ENCODE measurements at places on chromosomes 3 and 15.

- DNase-seq = no peak
Observed at GRCh38 chr3:22159004-22159695, 408.1 kb upstream of the ZNF385D start.

DNA sequence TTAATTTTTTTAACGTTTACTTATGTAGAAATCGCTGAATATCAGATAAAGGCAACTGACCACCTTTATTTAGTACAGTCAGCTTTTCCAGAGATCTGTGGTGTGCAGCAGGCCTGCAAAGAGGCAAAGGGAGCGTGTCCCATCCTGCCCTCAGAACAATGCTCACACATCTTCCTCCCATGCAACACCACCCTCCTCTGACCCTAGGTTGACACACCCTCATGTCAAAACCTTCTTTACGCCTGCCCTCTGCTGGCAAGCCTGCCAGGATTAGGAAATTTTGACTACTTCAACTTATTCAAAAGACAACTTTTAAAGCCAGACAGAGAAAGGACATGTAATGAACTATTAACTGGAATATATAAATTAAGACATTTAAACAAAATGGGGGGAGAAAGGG, 513.7 kb downstream of the FOXP1 start:
- peak; percentile 52 for DNase-seq

DNA sequence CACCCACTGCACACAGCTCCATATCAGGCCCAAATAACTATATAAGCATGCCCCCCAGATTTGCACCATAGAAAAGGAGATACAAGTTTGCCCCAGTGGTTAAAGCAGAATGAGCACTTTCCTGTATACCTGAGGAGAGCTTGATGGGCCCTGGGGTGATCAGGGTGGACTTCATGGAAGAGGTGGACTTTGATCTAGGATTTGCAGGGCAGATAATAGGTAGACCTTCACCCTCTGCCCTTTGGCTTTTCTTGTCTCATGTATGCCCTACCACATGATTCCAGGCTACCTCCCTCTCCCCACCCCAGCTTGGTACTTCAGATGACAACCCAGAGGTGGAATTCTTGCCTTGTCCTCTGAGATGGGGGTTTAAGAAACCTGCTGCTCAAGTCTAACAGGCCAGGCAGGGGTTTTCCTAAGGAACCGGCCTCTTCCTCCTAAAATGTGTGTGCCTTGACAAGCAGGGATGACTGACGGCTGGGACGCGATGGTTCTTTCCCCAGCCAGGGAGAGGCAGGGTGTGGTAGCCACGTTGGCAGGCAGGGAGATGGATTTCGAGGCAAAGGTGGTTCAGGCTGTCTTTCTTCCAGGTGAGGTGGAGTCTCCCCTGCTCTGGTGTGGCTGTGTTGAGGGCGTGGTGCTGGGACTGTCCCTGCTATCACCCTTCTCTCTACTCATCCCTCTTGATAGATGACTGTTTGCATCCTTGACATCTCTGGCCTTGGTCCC, 6.6 kb upstream of the RHCG start:
- no peak for DNase-seq

DNA sequence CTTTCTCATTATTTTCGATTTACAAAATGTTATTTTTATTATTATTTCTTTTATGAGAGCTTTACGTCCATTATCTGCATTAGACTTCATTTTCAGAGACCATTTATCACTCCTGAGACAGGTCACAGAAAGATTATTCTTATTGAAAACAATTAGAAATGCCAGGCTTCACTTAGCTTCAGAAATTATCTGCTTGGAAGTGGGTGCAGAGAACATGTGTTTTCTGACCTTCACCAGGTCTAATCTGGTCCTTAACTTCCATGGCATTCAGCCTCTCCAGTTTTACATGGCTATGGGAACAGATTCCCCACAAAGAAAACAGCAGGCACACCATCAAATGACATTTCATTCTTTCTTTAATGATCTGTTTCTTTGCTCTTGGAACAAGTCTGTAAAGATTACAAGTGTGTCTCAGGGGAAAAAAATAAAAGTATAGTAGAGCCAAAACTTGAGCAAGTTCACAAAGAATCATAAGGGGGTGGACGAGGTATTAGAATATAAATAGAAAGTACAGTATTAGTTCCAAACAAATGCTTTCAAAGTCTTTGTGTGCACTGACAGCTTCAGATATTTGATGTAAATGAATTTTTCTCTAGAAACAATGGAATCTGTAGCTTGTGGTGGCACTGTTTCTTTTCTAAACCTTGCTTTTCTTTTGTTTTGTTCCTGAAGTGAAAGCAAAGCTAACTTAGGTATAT, 294.2 kb upstream of the MEIS2 start:
- DNase-seq = no peak

DNA sequence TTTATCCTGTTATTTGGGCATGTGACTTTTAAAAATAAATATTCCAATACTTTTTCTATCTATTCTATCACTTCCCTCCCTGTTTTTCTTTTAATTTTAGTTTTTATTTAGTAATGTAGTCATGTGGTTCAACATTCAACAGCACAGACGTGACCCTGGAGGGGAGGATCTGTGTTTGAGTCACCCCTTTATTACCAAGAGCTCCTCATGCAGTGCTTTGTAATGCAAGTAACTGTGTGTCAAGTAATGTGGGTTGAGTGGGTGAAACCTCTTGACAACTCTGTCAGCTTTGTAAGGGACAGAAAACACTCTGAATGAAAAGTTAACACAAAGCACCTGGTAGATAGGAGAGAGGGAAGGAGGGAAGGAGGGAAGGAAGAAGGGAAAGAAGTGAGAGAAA, 89.7 kb upstream of the FGF12 start:
- no peak for DNase-seq

GRCh38 chr3:14266361-14266760, 87.7 kb downstream of the LSM3 start:
- no peak for DNase-seq

- DNase-seq = no peak
Observed at GRCh38 chr3:25885544-25885943, 95.7 kb downstream of the OXSM start.

DNA sequence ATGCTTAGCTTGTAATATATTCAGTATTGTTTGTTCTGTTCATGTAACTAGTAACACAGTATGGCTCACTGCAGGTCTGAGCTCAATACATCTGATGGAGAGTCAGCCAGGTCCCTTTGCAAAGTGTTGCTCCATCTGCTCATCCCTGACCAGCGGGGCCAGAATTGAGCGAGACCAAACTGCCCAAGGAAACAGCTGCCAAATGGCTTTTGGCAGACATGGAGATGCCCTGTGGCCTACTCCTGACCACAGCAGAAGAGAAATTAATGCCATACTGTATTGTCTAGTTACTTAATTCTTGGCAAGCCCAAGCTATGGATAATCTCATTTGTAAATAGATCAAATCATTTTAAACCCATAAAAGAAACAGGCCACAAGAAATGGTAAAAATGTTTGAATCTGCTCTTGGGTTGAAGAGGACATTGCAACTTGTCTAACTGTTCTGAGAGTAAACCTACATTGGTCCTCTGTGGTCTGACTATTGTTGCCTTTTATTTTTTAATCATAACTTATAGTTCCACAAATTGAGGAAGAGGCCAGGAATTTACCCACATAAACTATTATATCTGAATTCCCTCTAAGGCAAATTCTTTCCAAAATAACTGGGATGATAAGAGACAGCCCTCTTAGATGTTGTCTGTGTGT, 209.5 kb downstream of the EBLN2 start:
- no peak for DNase-seq

DNA sequence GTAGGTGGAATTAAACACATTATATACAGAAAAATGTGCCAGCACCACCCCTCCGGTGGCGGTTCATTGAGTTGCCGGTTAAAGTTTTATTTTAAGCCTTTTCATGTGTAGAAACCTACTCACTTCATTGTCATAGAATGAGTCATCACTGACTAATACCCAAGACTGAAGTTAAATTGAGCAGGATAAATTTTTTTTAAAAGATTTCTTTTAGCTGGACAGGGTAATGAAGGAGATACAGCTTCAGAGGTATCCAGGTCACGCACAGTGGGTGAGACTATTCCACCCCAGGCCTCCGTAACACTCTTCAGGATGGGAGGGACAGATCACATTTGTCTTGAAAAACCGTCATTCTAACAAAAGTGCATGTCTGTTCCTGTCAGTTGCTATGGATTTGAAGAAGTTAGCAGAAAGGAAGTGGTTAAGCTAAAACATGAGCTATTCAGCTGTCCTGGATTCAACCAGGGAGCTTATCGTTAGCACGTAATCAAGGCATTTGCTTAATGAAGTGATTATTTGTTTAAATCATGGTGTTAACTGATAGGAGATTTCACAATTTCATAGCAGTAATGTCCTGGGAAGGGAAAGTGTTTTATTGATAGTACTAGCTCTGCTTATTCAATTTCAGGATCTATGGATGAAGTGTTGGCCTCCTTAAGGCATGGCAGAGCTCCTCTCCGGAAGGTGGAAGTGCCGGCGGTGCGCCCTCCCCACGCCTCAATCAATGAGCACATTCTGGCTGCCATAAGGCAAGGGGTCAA, 23.4 kb downstream of the WHAMM start:
- DNase-seq = no peak

DNA sequence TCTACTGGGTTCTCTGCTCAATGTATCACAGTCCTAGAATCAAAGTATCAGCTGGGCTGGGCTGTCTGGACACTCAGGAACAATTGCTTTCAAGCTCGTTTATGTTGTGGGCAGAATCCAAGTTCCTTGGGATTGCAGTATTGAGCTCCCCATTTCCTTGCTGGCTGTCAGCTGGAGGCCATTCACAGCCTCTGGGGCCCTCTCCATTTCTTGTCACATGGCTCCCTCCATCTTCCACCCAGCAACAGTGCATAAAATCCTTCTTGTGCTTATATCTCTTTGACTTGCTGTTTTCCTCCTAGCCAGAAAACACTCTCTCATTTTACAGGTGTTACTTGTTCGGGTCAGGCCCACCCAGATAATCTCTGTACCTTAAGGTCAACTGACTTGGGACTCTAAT, 363.5 kb downstream of the IGSF11 start:
- no peak for DNase-seq

- no peak for DNase-seq
Observed at GRCh38 chr3:185046164-185046515, 106.7 kb downstream of the C3orf70 start.

- DNase-seq = no peak
Observed at GRCh38 chr15:27448986-27449385, 478.0 kb downstream of the GABRG3 start.
